ENCODE measurements at places on chromosomes 16 and 17.

DNA sequence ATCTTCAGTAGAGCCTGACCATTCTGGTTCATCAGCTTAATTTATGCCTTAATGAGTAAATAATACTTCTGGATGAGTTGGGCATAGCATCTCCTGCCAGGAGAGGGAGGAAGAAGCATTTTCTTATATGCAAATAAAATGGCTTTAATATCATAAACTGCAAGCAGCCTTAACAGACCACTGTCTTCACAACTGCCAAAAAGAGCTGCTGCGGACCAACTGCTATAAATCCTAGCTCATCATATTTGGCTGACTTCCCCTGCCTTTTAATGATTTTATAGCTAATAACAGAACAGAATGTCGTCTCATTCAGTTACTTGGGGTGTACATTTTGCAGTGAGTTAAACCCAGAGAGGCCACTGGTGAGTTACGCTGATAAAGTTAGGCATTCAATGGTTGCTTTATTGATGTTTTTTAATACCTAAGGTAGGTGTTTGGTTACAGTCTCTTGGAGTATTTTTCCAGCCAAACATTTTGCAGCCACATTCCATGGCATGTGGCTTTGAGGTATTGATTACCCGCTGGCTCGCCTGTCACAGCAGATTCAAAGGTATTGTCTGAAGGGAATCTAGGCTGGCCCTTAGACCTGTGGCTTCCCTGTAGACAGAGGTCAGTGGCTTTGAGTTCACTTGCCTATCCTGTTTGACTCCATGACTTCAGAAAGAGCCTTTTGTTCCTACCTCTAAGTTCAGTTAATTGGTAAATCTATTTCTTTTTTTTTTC, 16.4 kb downstream of the FAM20A start:
- no peak for DNase-seq

DNA sequence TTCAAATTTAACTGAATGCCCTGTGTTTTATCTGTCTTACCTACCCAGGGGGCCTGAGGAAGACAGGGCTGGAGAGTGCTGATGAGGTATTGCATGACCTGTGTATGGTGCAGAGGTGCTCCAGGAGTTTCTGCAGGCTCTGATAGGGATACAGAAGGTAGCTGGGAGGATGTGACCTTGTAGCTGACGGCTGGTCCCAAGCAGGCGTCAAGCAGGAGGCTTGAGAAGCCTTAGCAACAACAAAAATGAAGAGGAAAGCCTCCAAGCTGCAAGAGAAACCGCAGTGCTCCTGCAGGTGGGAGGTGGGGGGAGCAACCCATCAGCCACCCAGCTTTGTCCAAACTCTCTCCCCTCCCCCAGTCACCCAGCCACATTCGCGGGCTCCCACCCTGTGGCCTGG, 40.4 kb downstream of the LAT start:
- DNase-seq: no peak

DNA sequence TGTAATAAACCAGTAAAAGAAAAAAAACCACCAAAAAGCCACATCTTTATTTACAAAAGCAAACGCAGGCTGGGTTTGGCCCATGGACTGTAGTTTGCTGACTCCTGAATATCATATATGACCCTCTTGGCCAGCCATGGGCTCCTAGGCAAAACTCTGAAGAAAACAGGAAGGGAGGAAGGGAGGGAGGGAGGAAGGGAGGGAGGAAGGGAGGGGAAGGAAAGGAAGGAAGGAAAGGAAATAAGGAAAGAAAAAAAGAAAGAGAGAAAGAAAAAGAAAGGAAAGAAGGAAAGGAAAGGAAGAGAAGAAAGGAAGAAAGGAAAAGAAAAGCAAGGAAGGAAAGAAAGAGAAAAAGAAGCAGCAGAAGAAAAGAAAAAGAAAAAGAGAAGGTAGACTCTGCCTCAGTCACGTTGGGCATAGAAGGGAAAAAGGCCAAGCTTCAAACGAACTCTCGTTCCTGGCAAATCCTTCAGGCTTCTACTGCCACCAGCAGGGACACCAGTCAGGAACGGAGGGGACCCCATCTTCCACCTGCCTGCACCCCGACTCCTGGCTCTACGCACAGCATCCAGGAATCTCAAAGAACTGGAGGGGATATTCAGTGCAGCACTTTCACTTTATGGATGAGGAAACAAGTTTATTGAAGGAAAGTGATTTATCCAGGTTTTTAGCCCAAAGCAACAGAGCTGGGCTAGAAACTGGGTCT, 22.1 kb downstream of the CDC42EP4 start:
- no peak for DNase-seq

- DNase-seq: no peak
Observed at GRCh38 chr16:80100846-80101451, 439.8 kb upstream of the DYNLRB2 start.

DNA sequence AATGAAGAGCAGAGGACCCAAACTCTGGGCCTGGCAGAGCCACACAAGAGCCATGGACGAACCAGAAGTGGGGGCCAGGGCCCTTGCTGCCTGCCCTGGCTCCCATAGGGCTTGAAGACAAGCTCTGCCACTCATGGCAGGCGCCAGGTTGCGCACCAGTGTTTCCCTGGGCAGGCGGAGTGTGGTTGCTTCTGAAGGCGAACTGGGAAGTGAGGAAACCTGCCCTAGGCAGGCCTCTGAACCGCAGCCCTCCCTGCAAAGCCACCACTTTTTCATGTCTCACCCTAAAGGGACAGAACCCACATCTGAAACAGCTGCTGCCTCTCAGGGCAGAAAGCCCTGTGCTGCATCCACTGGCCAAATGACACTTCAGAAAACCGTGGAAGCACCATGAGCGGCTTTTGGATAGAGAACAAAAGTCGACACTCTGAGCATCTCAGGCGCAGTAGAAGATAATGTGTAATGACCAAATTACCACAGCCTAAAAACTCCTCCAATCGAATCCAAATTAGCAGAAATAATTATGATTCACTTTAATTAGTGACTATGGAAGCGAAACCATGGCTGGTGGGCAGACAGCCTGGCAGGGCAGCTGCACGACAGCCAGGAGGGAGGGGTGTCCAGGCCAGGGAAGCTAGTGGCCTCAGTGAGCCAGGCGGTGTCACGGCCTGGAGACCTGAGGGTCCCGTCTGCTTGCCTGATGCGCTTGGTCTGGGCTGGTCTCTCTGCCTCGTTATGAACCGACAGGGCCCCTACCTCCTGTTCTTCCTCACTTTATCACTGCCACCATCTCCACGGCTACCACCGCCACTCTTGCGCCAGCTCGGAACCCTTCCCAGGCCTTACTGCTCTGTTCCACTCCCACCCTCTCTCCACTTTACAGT, 59.1 kb downstream of the PRMT7 start:
- no peak for DNase-seq

- DNase-seq: no peak
Observed at GRCh38 chr17:14672830-14673229, 371.9 kb downstream of the HS3ST3B1 start.

DNA sequence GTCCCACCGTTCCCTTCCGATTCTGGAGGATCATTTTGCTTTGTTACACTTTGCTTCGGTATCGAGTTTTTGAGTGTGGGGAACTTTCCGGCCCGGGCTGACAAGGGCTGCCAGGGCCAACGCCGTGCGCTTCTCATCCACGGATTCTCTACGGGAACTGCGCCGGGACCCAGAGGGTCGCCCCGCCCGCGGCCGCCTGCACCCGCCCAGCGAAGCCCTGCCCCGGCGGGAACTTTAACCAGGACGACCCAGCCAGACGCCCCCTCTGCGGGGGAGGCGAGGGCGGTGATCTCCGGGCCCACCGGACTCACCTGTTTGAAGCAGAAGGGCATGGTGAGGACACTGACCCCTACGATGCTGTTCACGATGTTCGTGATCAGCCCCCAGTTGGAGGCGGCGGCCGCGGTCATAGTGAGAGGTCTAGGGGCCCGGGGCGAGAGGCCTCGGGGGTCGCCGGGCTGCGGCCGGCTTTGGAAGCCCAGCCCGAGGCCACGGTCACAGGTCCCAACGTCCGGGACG, 536 bp downstream of the SLC38A10 start:
- no peak for DNase-seq

DNA sequence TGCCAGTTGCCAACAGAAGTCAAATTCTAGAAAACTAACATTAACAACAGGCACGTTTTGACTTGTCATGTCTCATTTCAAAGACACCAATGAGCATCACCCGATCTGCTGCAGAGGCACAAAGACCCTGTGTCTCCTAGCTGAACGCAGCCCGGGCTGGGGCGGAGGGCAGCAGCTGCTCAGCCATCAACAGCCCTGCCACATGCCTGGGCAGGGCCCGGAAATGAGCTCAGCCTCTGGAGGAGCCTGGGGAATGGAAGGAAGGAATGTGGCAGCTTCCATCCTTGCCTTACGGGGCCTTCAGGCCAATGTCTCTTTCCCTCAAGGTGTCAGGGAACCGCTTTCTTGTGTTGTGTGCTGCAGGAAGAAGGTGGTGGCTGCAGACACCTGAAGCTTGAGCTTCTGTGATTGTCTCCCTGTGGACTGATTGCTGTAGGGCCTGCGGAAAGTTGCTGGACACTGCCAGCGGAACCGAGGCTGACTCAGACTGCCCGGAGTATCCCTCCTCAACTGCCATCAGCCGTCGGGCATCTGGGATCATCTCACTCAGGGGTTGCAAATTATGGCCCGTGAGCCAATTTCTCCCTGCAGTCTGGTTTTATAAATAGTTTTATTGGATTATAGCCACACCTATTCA, 7.3 kb downstream of the CDH13 start:
- no peak for DNase-seq

DNA sequence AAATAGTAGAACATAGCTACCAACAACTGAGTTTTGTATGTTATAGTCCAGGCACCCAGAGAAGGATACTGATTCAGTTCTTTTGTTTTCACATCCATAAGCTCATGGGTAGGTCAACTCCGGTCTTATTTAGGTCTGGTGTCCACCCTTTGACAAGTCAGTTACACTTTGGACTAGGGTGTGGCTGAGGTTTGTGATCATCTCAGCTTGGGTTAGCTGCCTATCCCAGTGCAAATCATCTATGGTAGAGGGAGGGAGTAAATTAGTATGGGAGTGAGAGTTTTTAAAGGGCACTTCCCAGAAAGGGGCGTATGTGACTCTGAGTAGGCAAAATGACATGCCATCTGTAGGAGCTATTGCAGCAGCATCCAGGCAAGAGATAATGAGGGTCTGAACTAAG, 66.1 kb downstream of the TANC2 start:
- DNase-seq: no peak

DNA sequence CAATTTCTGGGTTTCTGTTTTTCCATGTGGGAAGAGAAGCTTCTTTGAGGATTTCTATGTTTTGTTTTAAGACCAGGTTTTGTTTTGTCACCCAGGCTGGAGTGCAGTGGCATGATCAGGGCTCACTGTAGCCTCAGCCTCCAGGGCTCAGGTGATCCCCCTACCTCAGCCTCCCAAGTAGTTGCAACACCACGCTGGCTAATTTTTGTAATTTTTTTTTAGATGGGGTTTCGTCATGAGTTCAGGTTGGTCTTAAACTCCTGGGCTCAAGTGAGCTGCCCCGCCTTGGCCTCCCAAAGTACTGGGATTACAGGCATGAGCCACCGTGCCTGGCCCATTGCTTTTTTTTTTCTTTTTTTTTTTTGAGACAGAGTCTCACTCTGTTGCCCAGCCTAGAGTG, 25.5 kb upstream of the TAOK1 start:
- DNase-seq: no peak

DNA sequence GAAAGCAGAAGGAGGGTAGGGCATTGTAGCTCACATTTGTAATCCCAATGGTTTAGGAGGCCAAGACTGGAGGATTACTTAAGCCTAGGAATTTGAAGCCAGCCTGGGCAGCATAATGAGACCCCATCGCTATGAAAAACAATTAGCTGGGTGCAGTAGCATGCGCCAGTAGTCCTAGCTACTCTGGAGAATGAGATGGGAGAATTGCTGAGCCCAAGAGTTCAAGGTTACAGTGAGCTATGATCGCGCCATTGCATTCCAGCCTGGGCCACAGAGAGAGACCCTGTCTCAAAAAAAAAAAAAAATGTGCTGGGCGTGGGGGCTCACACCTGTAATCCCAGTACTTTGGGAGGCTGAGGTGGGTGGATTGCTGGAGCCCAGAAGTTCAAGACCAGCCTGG, 5.0 kb downstream of the ATF7IP2 start:
- no peak for DNase-seq

- DNase-seq: no peak
Observed at GRCh38 chr16:8489580-8489979, 100.7 kb downstream of the TMEM114 start.

DNA sequence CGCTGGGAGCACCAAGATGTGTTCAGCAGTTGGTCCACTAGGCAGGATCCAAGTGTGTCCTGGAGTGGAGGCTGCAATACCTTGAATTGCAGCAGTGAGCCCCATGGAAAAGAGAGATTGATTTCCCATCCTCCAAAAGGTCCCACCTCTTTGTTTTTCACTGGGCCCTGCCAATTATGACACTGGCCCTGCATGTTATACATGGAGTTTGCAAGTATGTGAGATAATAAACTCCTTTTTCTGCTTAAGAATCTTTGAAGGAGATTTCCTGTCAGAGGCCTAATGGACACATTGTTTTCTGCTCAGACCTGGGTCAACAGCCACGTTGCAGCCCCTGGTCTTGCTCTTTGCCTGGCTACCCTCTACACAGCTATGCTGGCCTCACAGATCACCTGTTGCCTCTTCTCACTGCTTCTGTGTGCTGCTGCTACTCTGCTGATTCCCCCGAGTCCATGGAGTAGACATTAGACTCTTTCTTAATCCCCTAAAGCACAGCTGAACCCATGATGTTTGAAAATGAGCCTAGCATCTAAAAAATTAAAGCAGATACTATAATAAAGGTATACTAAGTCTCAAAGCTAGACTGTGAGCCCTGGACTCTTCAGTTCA, 341.9 kb upstream of the CDH11 start:
- DNase-seq: no peak

DNA sequence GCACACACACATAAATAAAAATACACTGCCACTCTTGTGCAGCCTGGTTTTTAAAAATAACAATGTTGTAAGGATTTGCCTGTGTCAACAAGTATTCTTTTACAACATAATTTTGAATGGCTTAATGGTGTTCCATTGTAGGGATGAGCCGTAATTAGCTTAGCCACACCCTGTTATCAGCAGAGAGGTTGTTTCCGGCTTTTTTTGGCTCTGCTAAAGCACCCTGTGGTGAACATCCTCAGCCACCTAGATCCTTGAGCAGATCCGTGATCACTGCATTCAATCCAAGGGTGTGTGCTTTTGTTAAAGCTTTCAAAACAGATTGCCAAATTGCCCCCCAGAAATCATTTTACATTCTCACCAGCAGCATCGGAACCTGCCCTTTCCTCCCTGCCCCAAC, 7.0 kb downstream of the KATNB1 start:
- no peak for DNase-seq

DNA sequence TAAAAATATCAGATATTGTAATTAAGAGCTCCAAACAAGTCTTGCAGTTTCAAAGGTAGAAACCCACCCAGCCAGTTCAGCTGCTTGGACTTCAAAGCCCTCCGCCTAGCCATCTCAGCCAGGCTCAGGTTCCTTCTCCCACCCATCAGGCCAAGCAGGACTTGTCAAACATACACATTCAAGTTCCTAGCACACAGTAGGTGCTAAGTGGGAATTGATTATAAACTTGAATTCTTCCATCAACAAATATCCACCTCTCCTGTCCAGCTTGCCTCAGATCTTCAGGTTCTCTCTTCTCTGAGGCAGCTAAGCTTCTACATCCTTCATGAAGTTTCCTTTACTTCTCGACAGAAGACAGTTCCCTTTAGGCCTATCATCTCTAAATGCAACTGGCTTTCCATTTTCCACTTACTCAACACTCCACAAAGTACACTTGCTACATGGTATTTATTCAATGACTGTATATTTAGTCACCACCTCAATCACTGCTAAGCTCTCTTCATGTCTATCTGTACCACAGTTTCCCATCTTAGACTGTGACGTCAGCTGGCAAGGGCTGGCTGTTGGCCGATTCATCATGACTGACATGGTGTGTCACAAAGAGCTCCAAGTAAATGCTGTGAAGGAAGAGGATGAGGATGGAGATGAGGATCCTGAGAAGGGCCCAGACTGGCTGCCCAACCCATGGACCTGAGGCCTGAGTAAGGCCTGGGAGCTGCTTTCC, 13.3 kb upstream of the COG7 start:
- no peak for DNase-seq

Measured in stimulated activated CD4-positive, alpha-beta T cell treated with anti-CD3 and anti-CD28 coated beads, Interleukin-1b, Interleukin-23, amount 100 ng/mL, for 24 hours (primary cell).